ENCODE measurements at places on chromosomes 3 and 15. TPM values are rescaled to one million over a fixed set of nuclear protein-coding genes. Genes with fewer than 3 reads are reported as not detected.

Gene SNUPN
- total RNA-seq, result 26.7 TPM

Gene PAK2
- total RNA-seq, result 29.1 TPM

GRCh38 chr3:171013822-171014748 lies 12.4 kb downstream of the SLC2A2 start:
- DNase-seq, result no peak

GRCh38 chr3:192409838-192410683 lies 317.3 kb downstream of the FGF12 start:
- no peak for DNase-seq

DNA sequence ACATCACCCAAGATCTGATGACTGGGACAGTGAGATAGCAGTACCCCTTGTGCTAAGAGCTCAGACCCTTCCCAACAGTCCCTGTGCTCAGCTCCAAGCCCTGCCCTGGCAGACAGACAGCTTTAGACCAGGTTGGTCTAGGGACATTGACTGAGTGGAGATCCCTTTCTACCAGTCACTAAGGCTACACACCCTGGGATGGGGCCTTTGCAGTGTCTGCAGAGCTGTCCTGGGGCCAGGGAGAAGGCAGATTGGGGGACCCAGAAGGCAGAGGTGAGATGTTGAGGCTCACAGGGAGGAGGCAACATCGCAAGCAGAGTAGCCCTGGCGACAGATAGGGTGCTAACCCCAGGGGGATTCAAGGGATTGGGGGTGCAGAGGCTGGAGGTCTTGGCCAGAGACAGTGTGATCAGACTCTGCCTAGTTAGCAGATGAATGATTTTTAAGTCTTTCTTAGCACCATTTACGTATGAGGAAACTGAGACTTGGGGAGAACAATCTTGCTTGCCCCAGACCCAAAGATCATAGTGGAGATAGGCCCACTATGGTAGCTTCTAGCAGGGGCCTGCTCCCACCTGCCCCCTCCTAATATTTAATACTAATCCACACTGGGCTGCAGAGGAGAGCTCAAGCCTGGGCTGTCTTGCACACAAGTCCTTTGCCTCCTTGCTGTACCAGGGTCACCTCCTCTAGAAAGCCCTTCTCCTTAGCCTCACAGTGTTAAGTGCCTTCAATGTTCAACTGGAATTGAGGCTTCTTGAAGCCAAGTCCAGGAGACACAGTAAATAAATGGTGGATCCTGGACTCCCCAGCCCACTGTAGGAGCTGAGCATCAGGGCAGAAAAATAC lies 32.6 kb downstream of the HMCES start:
- no peak for DNase-seq

DNA sequence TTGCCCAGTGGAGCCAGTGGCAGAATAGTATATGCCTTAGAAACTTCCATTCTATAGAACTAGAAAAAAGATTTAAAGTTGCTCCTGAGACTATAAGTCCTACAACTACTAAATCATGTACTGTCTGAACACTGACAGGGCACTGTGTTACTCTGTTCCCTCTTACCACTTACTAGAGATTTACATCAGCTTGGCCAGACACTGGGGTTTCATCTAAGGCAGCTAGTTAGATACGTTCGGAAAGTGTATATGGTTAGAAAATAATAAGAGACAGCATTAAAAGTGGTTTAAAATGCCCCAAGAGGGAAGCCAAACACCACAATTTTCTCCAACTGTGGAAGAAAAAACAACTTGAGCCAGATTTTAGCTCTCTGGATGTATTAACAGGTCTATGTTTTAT lies 97.1 kb downstream of the FBN1 start:
- no peak for DNase-seq

GRCh38 chr3:159865041-159865579 lies 123.5 kb upstream of the IL12A start:
- no peak for DNase-seq

All from thymus (tissue), 14 donors.